T-helper 17 cell (primary cell): ENCODE measurements at places on chromosomes 12 and 14. TPM values are rescaled to one million over a fixed set of nuclear protein-coding genes. Genes with fewer than 3 reads are reported as not detected.

VWF gene
- 0.55 TPM for total RNA-seq

GRCh38 chr12:93602897-93603668, 30.6 kb downstream of the SOCS2 start:
- no peak for DNase-seq

DNA sequence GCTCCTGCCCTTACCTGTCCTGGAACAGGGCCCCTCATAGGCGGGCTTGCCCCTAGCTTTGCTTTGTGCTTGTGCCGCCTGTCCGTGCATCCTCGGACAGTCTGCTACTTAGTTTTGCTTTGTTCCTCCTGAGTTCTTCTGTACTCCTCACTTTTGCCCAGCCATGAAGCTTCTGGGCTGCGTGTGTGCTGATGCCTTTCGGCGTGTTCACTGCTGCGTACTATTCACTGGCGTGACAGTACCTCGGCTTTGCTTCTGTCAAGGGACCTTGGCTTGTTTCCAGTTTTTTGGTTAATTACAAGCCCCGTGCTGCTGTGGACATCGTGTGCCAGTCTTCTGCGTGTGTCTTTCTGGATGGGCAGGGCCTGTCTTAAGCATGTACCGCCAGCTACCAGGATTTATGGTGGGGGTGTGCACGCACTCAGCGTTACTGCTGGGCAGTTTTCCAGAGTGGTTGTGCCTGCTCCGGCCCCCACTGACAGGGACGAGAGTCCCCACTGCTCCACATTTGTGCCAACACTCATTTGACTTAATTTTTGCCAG, 2.5 kb downstream of the PACS2 start:
- no peak for DNase-seq

- no peak for DNase-seq
These were observed 3.4 kb downstream of the RTL1 start for GRCh38 chr14:100899884-100900771.

DNA sequence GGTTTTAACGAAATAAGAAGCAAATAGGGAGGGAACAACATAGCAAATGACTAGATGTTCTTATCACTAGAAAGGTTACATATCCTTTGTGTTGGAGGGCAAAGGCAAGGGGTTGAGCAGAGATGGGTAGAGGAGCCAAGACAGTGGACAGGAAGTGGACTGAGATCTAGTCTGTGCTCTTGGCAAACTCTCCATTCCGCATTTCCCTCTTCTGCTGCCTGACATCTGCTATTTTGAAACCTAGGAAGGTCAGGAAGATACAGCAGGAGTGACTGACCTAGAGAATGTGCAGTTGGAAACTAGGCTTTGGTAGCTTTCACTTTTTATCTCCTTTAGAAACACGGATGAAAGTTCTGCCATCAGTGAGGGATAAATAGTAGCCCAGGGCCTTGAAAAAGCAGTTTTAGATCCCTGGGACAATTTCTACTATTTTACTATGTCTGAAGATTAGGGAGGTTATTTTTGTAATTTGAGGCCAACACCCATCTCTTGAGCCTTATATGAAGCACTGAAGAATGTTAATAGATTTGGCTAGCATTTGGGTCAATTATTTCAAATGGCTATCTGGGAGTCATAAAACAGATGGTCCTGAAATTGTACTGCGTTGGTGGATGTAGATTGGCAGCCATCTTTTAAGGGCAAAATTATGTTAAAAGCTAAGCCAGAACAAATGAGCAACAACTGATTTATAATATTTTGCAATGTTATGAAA, 410.3 kb downstream of the PCNX1 start:
- DNase-seq: no peak

GRCh38 chr14:92760524-92760805, 12.0 kb upstream of the LGMN start:
- DNase-seq: no peak

BCL2L14 gene
- 0.67 TPM for total RNA-seq

ALG10B gene
- total RNA-seq: 6.9 TPM

DNA sequence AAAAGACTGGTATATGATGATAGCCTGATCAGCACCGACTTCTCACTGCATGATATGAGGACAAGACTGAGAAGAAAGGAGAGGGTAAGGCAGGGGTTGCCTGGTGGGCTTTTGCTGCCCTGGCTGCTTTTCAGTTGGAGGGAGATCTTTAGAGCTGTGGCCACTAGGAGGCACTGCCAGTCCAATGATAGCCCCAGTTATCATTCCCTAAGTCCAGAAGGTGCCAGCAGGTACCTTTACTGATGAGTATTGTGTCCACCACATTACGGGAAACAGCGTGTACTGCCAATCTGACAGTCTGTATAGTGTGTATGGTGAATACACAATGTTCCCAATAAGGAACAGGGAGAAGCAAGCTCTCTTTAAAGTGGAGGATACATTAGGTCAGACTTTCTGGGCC, 55.8 kb upstream of the CCDC175 start:
- DNase-seq: no peak

DNA sequence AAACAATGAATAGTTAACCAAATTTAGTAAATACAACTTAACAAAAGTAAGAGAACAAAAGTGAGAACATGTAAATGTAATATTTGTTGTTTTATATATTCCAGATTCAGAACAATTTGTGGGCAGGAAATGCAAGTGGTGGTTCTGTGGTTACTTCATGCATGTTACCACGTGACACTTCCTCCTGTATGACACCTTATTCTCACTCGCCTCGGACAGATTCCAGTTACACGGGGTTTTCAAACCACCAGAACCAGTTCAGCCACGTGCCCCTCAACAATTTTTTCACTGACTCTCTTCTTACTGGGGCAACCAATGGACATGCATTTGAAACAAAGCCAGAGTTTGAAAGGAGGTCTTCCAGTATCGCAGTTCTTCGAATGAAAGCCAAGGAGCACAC, 21.0 kb downstream of the ALX1 start:
- no peak for DNase-seq

ZNF410 gene
- 92.7 TPM for total RNA-seq

- DNase-seq: no peak
These were observed 42.0 kb downstream of the GPATCH2L start for GRCh38 chr14:76193696-76194095.

- no peak for DNase-seq
These were observed 42.1 kb upstream of the GPR132 start for GRCh38 chr14:105107351-105107750.

OR10G2 gene
- total RNA-seq: not detected

DNA sequence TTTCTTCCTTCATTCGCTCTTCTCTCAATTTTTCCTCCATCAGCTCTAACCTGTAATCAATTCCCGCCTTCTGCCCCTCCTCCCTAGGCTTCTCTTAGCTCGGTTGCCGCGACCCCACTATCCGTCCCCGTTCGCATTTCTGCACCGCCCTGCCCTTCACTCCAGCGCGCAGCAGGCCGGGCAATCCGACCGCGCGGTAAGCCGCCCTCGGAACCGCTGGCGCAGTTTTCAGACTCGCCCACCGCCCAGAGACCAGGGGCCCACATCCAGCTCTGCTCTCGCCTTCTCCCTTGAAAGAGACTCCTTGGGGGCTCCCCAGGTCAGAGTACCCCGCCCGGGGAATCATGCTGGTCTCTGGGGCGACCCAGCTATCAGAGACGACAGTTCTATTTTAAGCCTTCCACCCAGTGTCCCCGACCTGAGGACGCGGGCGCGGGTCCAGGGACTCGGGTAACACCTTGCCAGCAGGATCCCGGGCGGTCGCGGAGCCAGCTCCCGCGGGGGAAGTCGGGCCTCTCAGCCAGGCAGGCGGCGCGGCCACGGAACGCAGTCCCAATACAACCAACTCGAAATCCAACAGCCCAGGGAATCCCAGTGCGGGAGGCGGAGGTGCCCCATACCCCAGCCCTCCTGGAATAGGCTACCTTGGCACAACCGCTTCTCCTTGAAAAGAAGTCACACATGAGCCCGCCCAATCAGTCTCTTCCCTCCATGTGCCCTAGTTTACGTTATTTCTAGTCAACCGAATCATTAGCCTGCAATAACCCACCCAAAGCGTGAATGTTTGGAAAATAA, 5.7 kb upstream of the SLC38A4 start:
- DNase-seq: no peak

DNA sequence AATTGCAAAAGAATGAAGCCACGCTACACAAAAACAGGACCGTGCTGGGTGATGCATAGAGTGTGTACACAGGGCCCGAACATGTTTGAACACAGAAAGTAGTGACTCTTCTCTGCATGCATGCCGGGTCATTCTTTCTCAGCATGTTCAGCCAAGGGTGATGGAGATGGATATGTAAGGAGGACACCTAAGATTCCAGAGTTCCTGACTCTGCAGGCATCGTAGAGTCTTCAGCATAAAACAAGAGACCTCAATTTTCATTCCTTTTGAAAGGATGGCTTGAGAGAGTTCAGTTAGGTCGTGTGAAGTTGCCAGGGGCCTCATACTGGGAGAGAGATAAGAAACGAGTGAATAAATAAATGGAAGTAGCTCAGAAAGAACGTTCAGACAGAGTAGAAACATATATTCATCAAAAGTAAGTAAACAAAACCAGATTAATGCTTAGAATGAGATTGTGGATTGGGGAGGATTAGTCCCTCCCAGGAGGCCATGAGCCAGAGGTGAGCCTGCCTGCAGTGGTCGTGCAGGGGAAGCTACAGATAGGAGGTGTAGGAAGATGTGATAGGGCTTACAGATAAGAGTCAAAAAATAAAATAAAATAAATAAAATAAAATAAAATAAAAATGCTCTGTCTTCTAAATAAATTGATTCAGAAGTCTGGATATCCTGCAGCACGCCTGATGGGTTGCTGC, 27.6 kb upstream of the SEL1L start:
- no peak for DNase-seq
